ENCODE measurements at places on chromosomes 7 and 10.

GRCh38 chr10:62681211-62681940 lies 123.1 kb upstream of the ADO start:
- DNase-seq, result no peak

- DNase-seq, result no peak
These were observed 33.0 kb upstream of the PLXNA4 start for GRCh38 chr7:132609222-132609621.

GRCh38 chr10:119030421-119031250 lies 1.1 kb downstream of the NANOS1 start:
- DNase-seq, result no peak

DNA sequence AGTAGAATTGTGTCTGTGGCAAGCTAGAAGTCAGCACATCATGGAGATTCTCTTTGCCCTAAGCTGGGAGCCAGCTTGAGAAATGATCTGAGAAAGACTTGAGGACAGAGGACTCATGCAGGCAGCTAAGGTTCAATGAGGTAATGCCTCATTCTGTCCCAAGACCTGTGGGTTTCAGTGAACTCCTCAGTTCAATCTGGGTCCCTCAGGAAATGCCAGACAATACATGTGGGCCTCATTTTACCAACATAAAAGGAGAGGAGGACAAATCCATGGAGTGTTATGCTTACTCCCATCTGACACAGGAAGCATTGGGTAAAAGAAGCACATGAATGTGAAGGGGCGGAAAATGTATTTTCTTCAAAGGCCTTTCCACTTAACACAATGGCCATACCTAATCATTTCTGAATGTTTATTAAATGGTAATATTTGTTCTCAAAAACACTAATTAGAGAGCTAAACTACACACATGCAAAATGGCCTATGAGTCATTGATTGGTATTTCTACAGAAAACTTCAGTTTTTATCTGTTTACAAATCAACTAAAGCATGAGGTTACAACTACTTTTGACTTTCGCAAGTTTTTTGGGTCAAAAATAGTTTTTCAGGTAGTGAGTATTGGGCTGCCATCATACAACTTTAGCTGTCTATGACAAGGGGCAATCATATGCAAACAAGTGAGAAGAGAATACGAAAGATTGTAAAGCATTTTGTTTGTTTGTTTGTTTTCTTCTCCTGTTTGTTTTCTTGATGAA lies 205.3 kb downstream of the CHRM2 start:
- DNase-seq, result no peak

DNA sequence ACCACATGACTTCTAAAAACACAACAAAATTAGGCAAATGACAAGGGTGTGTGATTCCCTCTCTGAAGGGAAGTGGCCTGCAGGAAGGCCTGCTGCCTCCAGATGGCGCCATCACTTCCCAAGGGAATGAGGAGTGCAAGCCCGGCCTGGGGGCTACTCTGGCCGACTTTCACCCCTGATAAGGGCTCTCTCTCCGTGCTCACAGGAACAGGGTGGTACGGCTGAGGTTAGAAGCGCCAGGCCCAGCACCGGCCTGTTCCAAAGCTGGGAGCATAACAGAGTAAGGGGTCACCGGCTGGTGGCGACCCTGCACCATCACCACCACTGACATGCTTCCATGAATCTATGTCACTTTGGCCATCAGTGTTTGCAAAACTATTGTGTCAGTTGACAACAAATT lies 13.1 kb downstream of the RBP3 start:
- peak; percentile 57 for DNase-seq

Data from sciatic nerve (tissue), 2 donors.